ENCODE measurements at places on chromosomes 16 and 17.

GRCh38 chr16:924806-925205, 46.0 kb downstream of the LMF1 start:
- DNase-seq, result no peak

- DNase-seq, result no peak
Measured at GRCh38 chr17:17680477-17681186, 626 bp upstream of the RAI1 start.

DNA sequence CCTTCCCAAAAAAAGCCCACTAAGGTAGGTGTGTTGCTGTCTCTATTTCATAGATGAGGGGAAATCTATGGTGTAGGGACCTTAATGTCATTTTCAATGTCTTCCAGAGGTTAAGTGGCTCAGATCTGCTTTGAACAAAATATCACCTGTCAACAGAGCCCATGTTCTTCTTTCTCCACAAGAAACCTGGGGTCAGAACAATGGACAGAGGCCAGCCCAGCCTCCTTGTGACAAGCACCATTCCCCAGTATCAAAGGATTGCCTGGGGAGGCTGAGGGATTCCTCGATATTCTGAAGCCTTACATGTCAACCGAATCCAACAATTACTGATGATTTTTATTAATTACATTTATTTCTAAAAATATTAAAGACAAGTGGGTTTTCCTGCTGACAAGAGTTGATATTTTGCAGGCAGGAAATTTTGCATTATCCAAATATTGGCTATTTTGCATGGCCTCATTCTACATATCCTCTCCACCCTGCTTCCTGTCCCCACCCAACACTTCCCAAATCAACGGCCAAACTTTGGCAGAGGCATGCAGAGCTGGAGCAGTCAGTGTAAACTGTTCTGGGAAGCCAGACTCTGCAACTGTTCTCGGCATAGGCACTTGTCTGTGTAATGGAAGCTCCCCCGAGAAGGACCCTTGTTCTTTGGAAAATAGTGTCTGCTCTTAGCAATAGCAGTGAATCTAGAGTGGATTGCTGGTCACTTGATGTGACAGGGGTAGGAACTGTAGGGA, 281.5 kb downstream of the HS3ST3A1 start:
- no peak for DNase-seq

- DNase-seq, result no peak
Measured at GRCh38 chr17:50883850-50884438, 17.8 kb upstream of the TOB1 start.

DNA sequence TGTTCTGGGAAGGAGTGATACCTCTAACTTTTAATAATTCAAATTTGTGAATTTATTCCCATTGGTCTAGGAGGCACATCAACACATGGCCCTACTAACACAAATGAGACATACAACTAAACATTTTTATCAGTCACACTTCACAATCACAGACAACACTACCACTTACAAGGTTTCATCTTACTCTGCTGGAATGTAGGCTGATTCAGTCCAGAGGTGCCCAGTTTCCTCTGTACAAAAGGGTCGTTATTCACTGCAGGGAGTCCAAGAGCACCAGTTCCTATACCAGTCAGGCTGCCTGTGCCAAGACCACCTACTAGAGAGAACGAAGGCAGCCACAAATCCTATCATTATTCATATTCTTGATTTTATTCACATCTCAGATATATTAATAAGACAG, 41.4 kb downstream of the SETD6 start:
- no peak for DNase-seq

DNA sequence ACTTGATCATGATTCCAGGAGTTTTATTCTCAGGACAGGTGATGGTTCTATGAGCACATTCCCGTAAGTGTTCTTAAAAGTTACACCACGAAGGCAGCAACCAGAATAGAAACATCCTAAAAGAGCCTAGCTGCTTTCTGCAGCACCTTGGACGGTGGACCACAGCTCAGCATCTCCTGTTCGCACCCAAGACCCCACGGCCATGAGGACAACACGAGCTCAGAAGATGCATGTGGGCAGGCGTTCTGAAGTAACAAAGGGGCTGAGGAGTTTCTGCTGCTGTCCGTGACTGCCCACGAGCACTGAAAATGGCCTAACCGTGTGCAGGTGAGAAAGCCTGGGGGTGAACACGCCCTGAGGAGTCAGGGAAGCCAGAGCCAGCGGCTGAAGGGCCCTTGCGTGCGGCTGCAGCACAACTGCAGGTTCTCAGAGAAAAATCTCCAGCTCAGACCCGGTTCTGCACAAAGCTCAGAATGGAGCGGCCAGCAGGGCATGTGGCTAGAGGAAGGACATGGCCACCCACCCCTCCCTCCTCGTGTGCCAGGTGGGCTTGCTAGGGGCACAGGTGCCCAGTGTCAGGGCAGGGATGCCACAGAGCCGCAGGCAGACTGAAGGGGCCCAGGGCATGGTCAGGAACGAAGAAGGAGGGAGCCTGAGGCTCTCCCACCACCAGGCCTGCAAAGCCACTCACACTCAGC, 10.8 kb upstream of the C16orf95 start:
- no peak for DNase-seq

Measured in stimulated activated CD8-positive, alpha-beta memory T cell treated with anti-CD3 and anti-CD28 coated beads, Interleukin-15, amount 100 ng/mL, for 1 hour (primary cell).